ENCODE measurements at places on chromosomes 5 and 9. TPM values are rescaled to one million over a fixed set of nuclear protein-coding genes. Genes with fewer than 3 reads are reported as not detected.
A peak's percentile ranks its signal among the peaks of the same experiment; 100 is the strongest.

- no peak for DNase-seq
Observed at GRCh38 chr5:139379626-139380449, 3.3 kb downstream of the SLC23A1 start.

GRCh38 chr5:72760259-72760658 lies 56.2 kb upstream of the TNPO1 start:
- no peak for DNase-seq

GABRP gene
- total RNA-seq, result not detected

GRCh38 chr9:122228568-122229484 lies at the start of gene LHX6:
LHX6 (minus strand) TSS chr9:122228957; CDS start chr9:122228740, 217 bp downstream.
- DNase-seq, result peak; percentile 76

DNA sequence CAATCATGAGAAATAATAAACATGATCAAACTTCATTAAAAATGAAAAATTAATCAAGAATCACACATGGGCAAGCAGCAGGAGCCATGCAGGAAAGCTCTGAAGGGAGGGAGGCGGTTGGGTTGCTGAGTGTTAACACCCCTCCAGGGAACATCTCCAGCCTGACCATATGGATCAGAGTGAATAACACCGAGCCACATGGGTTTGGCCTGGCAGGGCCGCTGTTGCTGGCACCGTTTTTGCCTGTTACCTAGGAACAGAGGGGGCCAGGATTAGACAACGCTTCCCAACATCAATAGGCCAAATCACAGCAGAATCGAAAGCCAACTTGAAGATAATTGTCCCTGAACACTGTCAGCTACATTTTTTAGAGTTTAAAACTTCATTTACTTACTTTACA lies 160.2 kb downstream of the DENND1A start:
- DNase-seq, result no peak

TEX53 gene
- not detected for total RNA-seq

GRCh38 chr5:108867656-108868055 lies 120.0 kb downstream of the FER start:
- no peak for DNase-seq

PPP3R2 gene
- not detected for total RNA-seq

GRCh38 chr5:170151097-170151831 lies 45.6 kb downstream of the FOXI1 start:
- DNase-seq, result peak; percentile 85

PCDHGA9 gene
- 0.55 TPM for total RNA-seq

DNA sequence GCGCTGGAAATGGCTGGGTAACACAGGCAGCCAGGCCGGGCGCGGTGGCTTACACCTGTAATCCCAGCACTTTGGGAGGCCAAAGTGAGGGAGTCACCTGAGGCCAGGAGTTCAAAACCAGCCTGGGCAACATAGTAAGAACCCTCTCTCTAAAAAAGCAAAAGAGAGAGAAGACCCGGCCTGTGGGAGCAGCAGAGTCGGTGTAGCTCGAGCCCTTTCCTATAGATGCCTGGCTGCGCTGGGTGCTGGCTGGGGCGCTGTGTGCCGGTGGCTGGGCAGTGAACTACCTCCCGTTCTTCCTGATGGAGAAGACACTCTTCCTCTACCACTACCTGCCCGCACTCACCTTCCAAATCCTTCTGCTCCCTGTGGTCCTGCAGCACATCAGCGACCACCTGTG lies 9.2 kb downstream of the UCK1 start:
- DNase-seq, result no peak

- DNase-seq, result no peak
Observed at GRCh38 chr9:71844808-71845207, 66.2 kb downstream of the ABHD17B start.

- peak; percentile 30 for DNase-seq
Observed at GRCh38 chr9:4489919-4490704, at the start of gene SLC1A1. SLC1A1 (plus strand) TSS chr9:4490468; CDS start chr9:4490680, 212 bp downstream.

GRCh38 chr9:88198341-88198807 lies 60.1 kb upstream of the SPATA31C2 start:
- peak; percentile 84 for DNase-seq

DNA sequence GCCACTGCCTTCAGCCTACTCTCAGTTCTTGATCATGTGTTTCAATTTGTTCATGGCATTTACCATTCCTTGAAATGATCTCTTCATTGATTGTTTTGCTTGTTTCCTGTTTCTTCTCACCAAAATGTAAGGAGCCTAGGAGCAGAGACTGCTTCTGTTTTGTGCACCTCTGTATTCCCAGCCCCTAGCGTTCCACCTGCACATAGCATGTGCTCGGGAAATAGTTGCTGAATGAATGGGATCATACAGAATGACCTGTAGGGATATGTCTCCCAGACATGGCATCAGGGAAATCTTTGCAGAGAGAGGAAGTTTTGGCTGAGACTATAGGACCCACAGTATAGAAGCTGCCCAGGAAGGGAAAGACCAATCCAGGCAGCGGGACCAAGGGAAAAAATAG lies 6.2 kb upstream of the CERCAM start:
- no peak for DNase-seq

GRCh38 chr9:119792242-119792641 lies 423.0 kb upstream of the BRINP1 start:
- no peak for DNase-seq

DNA sequence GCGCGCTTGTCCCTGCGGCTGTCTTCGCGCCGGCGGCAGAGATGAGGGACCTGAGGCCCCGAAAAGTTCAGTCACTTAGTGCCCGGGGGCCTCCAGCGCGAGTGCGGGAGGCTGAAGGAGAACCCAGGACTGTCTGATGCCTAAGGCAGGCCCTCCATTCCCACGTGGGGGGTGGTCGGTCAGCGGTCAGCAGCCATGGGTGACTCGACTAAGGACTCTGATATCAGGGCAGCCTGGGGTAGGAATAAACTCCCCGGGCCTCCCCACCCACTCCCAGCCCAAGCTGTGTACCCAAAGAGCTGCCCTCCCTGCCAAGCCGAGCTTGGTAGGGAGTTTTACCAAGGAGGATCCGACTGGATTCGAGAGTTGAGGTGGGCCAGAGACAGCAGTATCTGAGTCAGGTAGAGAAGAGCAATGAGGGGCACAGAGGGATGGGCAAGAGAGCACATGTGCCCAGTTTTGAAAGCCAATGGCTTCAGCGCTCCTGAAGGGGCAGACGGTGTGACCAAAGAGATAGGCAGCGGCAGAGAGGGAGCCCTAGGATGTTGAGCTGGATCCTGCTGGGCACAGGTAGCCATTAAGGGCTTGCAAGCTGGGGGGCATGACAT lies 787 bp downstream of the FGFR4 start:
- DNase-seq, result no peak

DNA sequence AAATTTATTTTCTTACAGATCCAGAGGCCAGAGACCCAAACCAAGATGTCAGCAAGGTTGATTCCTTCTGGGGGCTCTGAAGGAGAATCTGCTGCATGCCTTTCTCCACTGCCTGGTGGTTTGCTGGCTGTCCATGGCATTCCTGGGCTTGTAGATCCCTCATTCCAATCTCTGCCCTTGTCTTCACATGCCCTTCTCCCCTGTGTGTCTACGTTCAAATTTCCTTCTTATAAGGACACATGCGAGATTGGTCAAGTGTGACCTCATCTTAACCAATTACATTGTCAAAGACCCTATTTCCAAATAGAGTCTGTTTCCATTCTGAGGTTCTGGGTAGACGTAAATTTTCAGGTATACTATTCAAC lies 84.5 kb upstream of the RAI14 start:
- DNase-seq, result no peak

KCNMB1 gene
- total RNA-seq, result 0.44 TPM

DNA sequence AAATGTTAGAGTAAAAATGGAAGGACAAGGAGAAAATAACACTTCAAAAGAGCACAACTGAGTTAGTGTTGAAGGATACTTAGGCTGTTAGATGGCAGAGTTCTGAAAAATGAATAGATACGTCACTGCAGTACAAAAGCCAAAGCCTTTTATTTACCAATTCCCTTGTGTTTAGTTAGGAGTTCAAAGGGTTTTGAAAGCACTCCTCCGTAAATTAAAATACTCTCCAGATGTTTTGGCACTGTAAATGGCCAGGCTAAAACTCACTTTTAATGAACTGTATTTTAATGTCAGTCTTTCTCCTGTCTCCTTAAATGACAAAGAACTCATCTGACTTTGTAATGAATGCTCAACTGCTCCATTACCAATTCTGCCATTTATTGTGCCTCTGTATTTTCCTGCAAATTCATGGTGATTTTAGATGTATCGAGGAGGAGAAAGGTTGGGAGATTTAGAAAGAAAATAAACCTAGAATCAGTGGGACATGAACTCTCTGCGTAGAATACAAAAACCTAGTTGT lies 1727.2 kb downstream of the MAT2B start:
- no peak for DNase-seq

- no peak for DNase-seq
Observed at GRCh38 chr5:81409361-81409760, 15.4 kb upstream of the ACOT12 start.

GRCh38 chr5:168275940-168276339 lies 15.5 kb upstream of the WWC1 start:
- DNase-seq, result no peak

DNA sequence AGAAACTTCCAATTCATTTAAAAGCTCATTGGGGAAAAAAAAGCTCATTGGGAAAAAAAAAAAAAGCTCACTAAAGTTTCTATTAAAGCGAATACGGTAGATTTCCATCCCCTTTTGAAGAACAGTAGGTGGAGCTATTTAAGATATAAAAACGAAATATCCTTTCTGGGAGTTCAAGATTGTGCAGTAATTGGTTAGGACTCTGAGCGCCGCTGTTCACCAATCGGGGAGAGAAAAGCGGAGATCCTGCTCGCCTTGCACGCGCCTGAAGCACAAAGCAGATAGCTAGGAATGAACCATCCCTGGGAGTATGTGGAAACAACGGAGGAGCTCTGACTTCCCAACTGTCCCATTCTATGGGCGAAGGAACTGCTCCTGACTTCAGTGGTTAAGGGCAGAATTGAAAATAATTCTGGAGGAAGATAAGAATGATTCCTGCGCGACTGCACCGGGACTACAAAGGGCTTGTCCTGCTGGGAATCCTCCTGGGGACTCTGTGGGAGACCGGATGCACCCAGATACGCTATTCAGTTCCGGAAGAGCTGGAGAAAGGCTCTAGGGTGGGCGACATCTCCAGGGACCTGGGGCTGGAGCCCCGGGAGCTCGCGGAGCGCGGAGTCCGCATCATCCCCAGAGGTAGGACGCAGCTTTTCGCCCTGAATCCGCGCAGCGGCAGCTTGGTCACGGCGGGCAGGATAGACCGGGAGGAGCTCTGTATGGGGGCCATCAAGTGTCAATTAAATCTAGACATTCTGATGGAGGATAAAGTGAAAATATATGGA lies at the start of gene PCDHGA12:
Gene PCDHGA12, plus strand, starts transcription at position 176 of the 782 bp plus-strand sequence. Its CDS starts 253 bp downstream, at position 429.
- DNase-seq, result no peak

RNF38 gene
- 8.8 TPM for total RNA-seq

SYNPO gene
- 6.5 TPM for total RNA-seq

DNA sequence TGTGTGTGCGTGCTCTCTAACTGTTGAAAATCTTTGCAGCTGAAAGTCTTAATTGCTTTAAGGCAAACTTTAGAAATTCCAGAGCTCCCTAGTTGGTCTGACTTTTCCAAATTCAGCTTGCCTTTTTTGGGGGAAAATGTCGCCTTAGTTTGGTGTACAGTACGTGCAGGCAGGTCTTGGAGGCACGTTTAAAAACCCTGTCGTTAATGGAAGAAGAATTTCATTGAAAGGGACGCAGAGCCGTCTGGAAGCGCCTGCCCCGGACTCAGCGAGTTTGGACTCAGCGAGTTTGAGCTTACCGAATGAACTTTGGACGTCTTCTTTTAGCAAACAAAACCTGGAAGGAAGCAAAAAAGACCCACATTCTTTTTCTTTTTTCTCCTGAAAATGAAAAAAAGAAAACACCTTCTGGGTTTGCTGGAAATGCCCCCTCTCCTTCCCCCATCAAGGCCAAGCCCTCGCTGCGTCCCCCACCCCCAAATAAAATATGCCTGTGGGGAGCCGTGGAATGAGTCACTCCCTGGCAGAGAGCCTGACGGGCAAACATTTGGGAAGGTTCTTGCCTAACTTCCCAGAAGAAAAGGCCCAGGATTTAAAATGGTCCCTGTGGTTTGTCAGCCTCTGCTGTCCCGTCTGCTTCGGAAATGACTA lies 1.5 kb downstream of the NEK6 start:
- peak; percentile 89 for DNase-seq

GRCh38 chr5:173740400-173740799 lies 124.0 kb upstream of the BOD1 start:
- DNase-seq, result no peak
